Natural killer cell treated with Interleukin-12 subunit alpha and Interleukin-12 subunit beta and Interleukin-15 and Interleukin-18, amount 100 ng/mL, for 72 hours (primary cell): ENCODE measurements at places on chromosomes 6 and 20. TPM values are rescaled to one million over a fixed set of nuclear protein-coding genes. Genes with fewer than 3 reads are reported as not detected.

The COX4I2 gene
- not detected for total RNA-seq

The SHLD1 gene
- total RNA-seq, result 7.8 TPM

The LYRM2 gene
- 29.5 TPM for total RNA-seq

The CLPSL1 gene
- total RNA-seq, result not detected

The ABHD16B gene
- total RNA-seq, result not detected

The BAK1 gene
- total RNA-seq, result 101 TPM

The RNF146 gene
- total RNA-seq, result 29.4 TPM

The MCCD1 gene
- not detected for total RNA-seq

The NEDD9 gene
- total RNA-seq, result 81.3 TPM

The SH3BGRL2 gene
- total RNA-seq, result not detected

The SLC44A4 gene
- not detected for total RNA-seq

DNA sequence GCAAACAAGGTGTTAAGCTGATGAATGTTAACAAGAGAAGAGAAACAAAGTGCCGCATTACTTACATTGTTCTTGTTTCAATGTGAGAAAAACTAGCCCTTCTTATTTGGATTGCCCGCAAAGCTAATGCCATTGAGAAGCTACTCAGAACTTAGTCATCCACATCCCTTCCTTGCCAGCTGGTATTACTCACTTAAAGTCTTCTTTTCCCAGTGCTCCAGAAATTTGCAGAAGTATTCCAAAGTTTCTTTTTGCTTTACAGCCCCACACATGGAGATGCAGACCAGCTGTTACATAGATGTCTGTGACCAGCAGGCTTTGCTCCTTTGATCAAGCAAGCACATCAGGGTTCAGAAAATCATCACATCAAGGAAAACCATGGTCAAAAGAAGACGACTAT lies 529.0 kb downstream of the TBC1D32 start:
- no peak for DNase-seq

GRCh38 chr6:15752820-15753219 lies 90.0 kb upstream of the DTNBP1 start:
- no peak for DNase-seq

DNA sequence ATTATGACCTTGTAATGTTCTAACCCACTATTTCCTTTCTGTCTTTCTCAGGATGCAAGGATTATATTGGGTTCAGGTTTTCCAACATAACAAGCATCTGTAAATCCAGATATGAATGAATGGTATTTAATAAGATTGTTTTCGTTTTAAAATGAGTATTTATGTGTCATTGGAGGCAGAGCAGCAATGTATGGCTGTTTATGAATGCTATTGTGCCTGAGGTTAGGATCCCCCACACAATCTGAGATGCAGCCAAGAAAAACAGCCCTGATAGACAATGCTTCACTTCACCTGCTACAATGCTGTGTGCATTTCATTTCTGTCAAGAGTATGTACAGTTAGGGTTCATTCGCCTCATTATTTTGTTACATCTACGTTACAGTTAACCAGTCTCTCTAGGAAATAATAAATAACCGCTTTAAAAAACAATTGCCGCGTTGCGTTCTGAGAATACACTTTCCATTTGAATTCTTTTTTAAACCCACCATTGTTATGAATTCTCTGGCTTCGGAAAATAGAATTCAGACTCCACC lies 19.6 kb downstream of the TFAP2A start:
- DNase-seq, result no peak

- DNase-seq, result no peak
Observed at GRCh38 chr6:16409531-16410441, 171.4 kb downstream of the GMPR start.

DNA sequence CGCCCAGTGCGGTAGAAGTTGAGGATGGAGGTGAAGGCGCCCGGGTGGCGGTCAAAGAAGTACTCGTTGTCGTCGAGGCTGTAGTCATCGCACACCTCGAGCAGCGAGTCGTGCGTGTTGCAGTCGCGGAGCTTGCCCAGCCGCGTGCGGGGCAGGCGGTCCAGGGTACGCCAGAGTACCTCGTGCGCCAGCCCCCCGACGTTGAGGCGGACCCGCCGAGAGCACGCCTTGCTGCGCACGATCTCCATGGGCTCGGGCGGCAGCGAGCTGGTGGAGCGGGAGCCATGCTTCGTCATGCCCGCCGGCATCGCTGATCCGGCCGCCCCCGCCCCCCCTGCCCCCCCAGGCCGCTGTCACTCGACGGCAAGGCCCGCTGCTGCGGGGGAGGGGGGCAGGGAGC lies 295 bp downstream of the KCNB1 start:
- DNase-seq, result no peak

GRCh38 chr6:7025861-7026260 lies 81.9 kb upstream of the RREB1 start:
- no peak for DNase-seq

DNA sequence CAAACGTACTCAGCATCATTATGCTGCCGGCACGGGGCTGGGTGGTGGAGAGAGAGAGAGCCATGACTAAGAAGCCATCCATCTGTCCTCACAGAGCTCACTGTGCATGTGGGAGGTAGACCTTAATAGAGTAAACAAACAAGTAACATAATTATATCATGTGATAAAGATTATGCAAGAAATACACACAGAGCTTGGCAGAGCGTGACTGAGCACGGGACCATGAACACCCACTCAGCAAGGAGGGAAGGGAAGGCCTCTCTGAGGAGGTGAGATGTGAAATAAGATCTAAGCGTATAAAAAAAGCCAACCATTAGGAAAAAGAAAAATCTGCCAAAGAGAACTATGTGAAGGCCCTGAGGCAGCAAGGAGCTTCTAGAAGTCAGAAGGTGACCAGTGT lies 207.5 kb downstream of the PTPRT start:
- no peak for DNase-seq

- no peak for DNase-seq
Observed at GRCh38 chr6:134706153-134706552, 243.7 kb downstream of the ALDH8A1 start.

GRCh38 chr6:139743664-139744437 lies 369.4 kb upstream of the CITED2 start:
- DNase-seq, result no peak

DNA sequence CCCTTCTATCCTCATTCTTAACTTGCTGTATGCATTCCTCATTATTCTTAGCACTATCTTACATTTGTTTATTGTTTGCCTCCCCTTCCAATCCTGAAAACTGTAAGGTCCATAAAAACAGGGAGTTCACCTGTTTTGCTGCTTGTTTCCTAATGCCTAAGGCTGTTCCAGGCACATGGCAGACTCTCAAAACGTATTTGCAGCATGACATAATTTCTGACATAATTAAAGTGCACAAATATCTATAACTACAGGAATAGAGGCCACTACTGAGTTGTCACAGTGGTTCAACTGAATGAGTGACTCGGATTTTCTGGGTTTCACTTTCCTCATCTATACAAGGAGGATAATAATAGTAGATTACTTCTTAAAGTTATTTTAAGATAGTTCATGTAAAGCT lies 83.0 kb downstream of the HFE start:
- DNase-seq, result no peak

GRCh38 chr6:45591890-45592289 lies 214.2 kb upstream of the SUPT3H start:
- no peak for DNase-seq

DNA sequence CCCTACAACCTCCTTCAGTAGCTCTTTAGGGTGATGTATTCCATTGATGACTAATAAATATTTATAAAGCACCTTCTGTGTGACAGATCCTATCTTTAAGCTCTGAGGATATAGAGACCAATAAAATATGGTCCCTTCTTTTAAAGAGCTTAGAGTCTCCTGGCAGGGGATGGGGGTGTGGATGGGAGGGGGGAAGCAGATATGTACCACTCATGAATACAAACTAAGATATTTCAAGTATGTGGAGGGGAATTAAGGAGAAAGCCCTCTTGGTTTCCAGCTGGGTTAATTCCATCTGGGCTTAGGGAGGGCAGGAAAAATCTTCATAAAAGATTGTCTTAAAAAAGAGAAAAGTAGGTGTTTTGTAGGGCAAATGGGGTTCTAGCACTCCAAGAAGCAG lies 21.6 kb upstream of the FBXO9 start:
- DNase-seq, result no peak

DNA sequence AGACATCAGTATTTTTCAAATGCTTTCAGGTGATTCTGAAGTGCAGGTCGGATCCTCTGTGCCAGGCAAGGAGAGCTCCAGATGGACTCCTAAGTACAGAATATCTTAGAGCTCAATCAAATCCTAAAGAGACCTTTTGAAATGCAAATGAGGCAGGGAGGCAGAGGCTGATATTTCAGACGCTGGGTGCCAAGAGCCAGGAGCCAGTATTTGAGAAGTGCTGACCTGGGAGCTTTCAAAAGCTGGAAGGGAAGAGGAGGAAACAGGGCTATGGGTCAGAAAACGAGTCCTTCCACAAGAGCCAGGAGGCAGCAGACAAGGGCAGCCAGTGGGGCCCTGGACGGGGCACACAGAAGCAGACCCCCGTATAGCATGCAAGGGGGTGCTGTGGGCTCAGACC lies 46.1 kb upstream of the DSN1 start:
- DNase-seq, result no peak

DNA sequence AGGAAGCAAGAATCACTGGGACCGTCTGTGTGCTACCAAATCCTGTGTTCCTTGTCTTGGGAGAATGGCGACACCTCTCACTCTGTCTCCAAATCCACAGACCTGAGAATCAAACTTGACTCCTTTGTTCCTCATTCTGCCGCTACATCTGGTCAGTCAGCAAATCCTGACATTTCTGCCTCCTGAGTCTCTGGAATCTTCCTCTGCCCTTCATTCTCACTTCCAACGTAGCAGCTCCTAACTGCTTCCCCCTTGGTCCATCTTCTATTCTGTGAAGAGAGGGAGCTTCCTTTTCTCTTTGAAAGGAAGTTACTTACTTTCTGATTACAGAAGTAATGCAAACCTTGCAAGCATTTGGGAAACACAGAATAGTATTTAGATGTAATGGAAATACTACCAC lies 37.7 kb downstream of the SYTL3 start:
- DNase-seq, result no peak

DNA sequence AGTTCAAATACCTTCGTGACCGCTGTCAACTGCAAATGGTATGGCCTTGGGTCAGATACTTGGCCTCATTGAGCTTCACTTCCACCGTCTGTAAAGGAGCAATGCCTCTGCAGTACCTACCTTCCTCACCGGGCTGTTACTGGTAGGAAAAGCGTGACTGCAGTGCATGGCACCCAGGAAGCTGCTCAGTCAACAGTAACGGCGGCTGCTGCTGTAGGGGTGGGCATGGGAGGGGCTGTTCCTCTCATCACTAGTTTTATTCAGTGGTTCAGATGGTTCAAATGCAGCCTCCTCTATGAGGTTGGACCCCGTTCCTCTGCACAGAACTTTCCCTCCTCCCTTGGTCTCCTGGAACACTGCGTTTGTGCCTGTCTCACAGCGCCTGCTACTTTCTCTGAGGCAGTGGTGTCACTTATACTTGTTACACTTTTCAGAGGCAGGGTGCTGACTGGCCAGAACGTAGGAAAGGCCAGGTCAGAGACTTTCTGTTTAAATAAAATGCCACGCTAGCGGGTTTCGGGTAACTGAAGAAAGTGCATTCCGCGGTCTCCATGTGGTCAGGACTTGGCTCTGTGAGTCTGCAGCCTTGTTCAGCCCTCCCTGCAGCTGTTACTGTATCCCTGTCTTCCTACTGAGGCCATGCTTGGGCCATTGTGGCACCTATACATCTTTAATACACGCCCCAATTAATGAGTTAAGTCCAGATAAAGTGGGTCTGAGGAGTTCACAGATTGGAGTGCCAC lies 279.6 kb downstream of the NRN1 start:
- no peak for DNase-seq

GRCh38 chr6:161547617-161548016 lies 273.8 kb upstream of the AGPAT4 start:
- no peak for DNase-seq

DNA sequence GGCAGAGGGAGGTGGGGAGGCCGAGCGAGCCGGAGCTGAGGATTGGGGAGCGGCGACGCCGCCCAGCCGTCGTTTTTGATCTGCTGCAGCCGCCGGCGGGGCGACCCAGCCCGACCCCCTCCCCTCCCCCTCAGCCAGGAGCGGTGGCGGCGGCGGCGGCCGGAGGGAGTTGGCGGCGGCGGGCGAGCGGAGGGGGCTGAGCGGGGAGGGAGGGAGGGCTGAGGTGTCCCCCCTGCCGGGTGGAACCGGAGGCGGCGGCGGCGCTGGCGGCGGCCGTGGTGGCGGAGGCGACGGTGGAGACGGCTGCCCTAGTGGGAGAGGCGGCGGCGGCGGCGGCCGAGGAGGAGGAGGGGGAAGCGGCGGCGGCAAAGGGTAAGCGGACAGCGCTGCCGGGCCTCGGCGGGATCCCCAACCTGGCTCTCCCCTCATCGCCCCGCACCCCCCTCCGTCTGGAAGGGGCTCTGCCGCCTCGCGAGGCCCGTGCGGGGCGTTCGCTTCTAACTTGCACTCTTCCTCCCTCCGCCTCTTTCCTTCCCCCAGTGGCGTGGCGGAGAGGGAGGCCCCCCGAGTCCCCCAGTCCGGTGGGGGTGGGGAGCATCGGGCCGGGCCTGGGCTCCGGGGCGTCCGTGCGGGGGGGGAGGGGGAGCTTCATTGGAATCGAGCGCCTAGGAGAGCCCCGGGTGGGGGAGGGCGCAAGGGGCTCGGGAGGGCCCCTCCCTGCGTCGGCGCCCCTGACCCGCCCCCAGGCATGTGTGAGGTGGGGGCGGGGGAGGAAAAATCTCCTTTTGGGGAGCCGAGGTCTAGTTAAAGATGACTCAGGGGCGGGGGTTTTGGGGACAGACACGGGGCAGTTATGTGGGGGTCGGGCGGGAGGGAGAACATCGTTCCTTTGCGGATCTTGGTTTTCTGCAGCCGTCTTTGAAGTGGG lies at the start of gene TAB2:
TSS of gene TAB2 (plus strand) at position 69 of the 928 bp plus-strand sequence. CDS start 52,286 bp downstream, outside the sequence.
- peak; percentile 80 for DNase-seq
